ENCODE measurements at places on chromosomes 11 and 22.
A peak's percentile ranks its signal among the peaks of the same experiment; 100 is the strongest.

DNA sequence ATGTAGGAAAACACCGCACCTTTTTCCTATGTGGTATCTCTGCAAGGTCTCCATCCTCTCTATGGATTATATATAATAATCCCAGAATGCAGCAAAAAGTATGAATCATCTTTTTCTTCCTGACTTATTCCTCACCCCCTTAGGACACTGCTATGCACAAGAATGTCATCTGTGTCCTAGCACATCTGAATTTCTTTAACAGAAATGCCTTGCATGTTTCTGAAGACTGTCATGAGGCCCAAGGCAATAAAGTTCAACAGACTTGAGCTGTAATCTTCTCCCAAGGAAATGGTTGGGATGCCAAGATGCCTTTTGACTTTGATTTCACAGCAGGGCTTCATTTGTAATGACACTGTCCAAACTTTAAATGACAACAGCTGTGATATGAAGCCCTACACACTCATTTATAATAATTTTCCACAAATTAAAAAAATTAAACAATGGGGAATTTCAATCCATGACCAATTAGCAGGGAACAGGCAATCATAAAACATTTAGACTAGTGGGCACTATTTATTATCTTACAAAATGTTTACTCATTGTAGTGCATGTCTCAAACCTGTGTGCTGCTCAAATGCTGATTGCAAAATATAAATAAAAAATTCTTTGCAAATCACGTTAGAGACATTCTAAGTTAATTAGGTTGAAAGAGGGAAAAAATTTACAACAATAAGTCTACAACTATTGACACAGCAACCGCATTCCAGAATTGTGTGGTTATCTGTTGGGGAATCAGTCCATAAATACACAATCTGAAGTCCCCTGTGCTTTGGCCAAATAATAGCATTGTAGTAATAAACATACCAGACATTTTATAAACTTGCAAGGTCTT is 242.3 kb downstream of the SWAP70 start:
- DNase-seq: peak; percentile 99

GRCh38 chr11:36215693-36216060 is 73.5 kb downstream of the COMMD9 start:
- DNase-seq: no peak

DNA sequence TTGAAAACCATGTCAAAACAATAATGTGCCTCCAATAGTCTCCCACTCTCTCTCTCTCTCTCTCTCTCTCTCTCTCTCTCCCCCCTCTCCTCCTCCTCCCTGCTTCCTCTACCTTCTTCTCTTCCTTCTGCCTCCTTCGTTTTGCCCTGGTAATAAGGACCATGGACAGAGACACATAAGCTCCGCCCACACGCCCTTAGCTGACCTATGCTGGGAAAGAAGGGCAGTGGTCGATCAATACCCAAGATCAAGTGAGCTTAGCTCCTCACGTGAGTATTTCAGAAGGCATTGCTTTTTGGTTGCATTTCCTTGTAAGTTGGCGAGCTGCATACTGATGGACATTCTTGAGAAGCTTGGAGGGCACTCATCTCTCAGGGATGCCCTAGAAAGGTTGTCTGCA is 194.8 kb downstream of the MIAT start:
- no peak for DNase-seq

DNA sequence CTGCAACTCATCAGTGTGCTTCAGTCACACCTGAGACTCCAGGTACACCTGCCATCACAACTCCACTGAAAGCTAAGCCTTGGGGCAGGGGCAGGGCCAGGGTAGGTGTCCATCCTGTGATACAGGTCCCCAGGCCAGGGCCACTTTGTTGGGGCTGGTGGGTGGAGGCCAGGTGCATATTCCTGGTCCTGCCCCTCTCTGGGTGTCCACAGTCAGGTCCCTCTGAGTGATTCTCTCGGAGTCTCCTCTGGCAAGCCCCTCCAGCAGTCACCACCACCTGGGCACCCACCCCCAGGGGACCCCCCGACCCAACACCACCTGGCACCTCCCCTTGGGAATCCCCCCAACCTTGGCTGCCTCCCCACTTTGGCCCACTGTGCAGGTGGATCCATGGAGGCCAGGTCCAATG is 9.5 kb upstream of the ACR start:
- DNase-seq: no peak

DNA sequence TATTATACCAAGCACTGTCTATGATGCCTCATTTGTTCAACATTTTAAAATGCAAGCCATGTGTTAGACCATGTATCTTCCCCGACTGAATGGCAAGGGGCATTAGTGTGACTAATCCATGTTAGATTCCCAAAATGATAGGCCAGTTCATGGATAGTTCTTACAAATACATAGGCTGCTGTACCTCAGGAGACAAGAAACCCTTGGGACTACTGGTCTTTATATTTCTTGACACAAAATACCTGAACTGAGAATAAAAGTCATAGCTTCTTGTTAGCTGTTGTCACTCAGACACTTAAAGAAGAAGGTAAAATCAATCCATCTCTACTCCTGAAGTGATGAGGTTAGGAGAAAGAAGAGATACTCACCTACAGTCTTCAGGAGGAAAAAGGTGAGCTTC is at the start of gene OR8D4:
OR8D4 (plus strand) TSS at position 301 of the 400 bp plus-strand sequence. CDS start 4,265 bp downstream, outside the sequence.
- no peak for DNase-seq

DNA sequence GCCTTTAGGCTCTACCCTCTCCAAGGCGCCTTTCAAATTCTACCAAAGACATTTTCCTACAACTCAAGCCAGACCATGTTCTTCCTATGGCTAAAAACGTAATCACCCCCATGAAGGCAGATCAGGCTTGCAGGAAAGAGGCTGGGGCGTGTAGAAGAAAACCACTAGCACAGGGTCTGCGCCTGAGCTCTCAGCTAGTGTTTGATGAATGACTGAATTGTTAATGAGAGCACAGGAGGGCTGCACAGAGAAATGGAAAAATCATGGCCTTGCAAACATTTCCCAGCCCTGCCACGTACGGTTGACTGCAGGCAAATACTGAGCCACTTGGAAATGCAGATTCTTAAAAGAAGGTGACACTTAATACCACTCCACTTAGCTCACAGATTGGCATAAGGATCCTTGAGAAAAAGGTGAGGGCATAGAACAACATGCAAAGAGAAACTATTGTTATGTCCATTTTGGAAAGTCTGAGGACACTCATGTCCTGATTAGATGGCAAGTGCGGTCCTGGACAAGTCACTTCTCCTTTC is 148.6 kb downstream of the NXPE2 start:
- DNase-seq: no peak

DNA sequence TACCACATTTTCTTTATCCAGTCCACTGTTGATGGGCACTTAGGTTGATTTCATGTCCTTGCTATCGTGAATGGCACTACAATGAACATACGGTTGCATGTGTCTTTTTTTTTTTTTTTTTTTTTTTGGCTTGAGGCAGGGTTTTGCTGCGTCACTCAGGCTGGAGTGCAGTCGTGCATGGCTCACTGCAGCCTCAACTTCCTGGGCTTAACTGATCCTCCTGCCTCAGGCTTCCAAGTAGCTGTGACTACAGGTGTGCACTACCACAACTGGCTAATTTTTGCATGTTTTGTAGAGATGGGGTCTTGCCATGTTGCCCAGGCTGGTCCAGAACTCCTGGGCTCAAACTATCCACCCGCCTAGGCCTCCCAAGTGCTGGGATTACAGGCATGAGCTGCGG is 1.5 kb upstream of the CCDC90B start:
- DNase-seq: no peak

GRCh38 chr11:78532991-78533390 is 41.7 kb downstream of the NARS2 start:
- no peak for DNase-seq

DNA sequence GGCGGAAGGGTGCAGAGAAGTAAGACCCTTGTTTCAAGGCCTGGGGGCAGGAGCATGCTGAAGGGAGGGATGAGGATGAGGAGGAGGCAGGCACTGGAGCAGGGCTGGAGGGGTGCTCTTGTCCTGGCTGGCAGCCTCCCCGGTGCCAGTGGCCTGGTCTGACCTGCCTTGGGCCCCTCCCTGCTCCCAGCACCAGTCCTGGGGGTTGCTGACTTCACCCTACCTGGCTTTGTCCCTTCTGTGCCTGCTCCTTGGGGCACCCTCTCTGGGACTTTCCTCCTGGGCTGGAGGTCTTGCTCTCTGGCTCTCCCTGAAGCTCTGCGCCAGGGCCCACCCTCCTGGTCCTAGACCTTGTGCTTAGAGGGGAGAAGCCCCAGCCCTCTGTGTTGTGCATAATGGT is 4.7 kb upstream of the FLRT1 start:
- no peak for DNase-seq

- DNase-seq: peak; percentile 23
Observed at GRCh38 chr11:102771351-102771750, 9.1 kb downstream of the MMP10 start.

GRCh38 chr11:103904324-103904667 is 132.1 kb upstream of the DDI1 start:
- DNase-seq: no peak

DNA sequence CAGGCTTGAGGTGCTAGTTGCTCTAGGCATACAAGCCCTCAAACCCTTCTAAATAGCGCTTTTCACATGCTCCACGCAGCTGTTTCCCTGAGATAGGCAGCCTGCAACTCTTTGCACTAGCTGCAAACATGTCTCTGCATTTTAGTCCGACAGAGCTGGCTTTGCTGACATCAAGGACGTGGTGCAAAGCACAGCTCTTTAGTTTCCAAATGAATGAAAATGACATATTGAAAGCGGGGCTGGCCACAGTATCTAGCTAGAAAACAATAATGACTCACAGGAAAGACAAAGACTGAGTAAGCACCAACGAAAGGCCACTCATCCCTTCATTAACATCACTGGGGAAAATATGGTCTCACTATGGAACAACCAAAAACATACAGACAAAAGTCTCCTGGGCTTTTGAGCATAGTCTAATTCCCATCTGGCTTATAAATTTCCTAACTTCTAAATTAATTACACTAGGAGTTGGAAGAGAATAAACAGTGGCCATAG is 15.3 kb upstream of the ZC3H12C start:
- DNase-seq: peak; percentile 38

DNA sequence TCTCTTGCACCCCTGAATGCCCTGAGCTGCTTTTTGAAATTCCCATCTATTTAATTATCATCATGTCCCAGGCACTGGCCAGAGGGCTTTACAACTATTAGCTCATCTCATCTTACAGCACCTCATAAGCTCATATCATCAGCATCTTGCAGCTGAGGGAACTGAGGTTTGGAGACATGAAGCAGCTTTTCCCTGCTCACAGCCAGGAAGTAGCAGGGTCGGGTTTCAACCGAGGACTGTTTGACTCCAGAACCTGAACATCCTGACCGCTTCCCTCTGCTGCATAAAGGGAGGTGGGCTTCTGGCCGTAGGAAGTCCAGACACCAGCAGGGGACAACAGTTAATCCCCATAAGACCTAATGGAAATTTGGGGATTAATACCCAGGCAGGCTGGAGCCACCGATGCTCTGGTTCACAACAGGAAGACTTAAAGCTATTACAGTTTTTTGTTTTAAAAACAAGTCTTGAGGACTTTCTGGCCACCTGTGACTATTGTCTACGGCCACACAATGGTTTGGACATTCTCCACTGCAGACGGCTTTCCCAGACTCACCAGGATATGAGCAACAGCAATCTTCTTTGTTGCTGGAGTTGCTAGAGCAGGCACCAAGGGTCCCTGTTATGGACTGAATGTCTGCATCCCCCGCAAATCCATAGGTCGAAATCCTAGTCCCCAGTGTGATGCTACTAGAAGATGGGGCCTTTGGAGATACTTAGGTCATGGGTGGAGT is 47.4 kb downstream of the CHST1 start:
- no peak for DNase-seq

- no peak for DNase-seq
Observed at GRCh38 chr11:93614173-93614722, 47.2 kb upstream of the CEP295 start.

GRCh38 chr11:18715476-18715875 is 10.5 kb downstream of the IGSF22 start:
- no peak for DNase-seq

- peak; percentile 26 for DNase-seq
Observed at GRCh38 chr22:42229455-42230149, 40.9 kb downstream of the TCF20 start.

DNA sequence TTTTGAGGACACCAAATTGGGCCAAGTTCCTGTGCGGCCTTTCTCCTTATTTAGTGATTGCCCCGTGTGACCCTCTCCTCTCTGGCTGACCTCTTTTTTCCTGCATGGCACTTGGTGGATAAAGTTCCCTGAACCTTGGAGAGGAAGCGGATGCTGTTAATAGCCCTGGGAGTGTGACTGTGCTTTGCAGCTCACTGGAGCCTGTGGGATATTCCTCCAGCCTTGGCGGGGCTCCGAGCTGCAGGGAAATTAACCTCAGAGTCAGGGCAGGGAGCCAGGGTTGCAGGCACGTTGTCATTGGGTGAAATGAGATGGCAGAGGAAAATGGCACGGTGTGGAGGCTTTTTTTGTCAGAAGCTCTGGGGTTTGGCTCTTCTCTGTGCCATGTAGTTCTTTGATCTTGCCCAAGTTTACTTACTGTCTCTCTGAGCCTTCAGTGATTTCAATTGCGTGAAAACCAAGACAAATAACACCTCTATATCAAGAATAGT is 965 bp downstream of the OR9Q1 start:
- DNase-seq: peak; percentile 29

- DNase-seq: no peak
Observed at GRCh38 chr11:64146036-64146955, 19.6 kb downstream of the MACROD1 start.

GRCh38 chr11:121467965-121468364 is 15.2 kb upstream of the SORL1-AS1 start:
- no peak for DNase-seq

- DNase-seq: no peak
Observed at GRCh38 chr22:20508815-20509271, 1.4 kb downstream of the MED15 start.

- no peak for DNase-seq
Observed at GRCh38 chr11:58844361-58845005, at the start of gene GLYATL2. Gene GLYATL2 (minus strand): TSS chr11:58844704. CDS start chr11:58839612, 5,092 bp downstream.

GRCh38 chr11:19929147-19929546 is 216.5 kb downstream of the NAV2 start:
- DNase-seq: no peak

DNA sequence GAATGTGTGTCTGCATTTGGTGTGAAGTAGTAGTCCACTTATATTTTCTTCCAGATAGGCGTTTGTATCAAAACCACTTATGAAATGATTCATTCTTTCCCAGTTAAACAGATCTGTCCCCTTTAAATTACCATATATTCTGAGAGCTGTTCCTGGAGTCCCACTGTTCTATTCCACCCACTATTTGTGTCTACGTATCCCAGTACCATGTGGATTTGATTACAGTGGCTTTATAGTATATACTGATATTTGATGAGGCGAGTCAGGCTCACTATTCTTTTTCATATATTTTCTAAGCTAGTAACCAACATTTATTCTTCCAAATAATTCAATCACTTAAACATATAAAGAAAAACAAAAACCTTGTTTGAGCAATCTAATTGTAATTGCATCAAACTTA is 81.9 kb upstream of the RASSF10 start:
- no peak for DNase-seq

DNA sequence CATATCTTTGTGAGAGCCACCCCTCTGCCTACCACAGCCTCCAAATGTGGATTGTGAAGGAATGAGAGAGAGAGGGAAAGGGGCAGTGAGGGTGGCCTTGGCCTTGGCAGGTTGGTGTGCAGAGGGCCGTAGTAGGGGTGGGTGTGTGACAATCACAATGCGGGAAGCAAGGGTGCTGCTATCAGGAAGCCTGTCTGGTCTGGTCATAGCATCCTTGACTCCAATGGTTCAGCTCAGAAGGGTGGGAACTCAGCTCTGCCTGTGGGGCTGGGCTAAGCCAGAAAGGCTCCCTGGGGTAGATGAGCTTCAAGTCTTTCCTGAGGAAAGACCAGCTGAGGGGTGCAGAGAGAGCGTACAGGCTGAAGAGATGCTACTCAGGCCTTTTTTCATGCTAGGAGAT is 72.7 kb downstream of the RRM1 start:
- no peak for DNase-seq

- no peak for DNase-seq
Observed at GRCh38 chr22:19598054-19598855, 74.0 kb upstream of the CLDN5 start.

All from fibroblast of gingiva (primary cell).